ENCODE measurements at places on chromosomes 12 and 14.

GRCh38 chr12:13100882-13101769 is 2.3 kb downstream of the GSG1 start:
- peak; percentile 90 for DNase-seq

DNA sequence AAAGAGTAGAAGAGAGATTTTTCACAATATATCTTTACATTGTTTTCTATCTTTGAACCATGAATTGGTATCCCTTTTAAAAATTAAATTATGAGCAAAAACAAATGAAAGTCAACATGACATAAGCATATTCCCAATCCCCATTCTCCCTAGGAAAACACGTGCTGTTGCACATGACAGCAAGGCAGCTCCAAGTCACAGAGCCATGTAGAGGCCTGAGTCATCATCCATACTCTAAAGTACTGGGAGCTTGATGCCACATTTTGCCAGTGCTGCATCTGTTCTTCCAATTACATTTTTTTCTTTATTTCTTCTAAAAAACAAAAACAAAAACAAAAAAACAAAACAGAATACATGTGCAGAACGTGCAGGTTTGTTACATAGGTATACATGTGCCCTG is 115.2 kb downstream of the ITPR2 start:
- DNase-seq: no peak

DNA sequence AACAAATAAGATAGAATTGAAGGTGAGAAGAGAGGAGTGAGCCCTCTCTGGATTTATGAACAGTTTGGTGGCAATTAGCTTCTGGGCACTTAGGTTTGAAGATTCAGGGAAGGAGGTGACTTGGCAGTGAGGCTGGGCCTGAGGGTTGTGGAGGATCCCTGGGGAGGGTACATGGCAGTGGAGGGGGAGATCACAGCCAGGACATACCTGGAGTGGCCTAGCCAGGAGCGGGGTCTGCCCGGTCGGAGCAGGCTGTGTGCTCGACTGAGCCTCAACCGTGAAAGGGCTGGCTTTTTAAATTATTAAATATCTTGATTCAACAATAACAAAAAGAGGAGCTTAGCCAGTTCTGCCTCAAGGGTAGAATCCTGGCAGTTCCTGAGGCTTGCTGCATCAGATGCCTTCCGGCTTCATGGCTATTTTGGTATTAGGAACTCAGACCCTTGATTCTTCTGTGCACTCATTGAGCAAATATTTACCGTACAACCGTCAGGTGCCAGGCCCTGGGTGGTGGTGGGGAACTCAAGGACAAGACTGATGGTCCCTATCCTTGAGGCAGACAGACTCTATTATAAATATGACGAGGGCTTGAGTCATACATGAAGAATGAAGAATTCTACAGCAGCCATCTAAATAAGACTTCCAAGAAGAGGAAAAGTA is 73.4 kb downstream of the SPTB start:
- DNase-seq: peak; percentile 96

DNA sequence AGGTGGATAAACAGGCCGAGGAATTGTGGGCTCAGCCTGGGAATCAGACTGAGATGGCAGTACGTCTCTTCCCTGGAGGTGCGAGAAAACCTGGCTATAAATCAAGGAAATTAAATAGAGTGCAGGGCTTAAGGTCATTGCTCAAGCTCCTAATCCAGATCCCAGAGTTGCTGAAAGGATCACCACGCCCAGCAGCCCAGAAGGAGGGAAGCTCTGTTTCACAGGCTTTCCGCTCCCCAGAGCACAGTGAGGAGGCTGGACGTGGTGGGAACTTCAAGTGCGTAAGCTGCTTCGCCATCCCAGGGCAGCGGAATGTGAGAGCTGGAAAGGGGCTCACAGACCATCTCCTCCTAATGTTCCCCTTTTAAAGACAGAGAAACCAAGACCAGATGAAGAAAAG is 651.6 kb upstream of the TBX3 start:
- no peak for DNase-seq

DNA sequence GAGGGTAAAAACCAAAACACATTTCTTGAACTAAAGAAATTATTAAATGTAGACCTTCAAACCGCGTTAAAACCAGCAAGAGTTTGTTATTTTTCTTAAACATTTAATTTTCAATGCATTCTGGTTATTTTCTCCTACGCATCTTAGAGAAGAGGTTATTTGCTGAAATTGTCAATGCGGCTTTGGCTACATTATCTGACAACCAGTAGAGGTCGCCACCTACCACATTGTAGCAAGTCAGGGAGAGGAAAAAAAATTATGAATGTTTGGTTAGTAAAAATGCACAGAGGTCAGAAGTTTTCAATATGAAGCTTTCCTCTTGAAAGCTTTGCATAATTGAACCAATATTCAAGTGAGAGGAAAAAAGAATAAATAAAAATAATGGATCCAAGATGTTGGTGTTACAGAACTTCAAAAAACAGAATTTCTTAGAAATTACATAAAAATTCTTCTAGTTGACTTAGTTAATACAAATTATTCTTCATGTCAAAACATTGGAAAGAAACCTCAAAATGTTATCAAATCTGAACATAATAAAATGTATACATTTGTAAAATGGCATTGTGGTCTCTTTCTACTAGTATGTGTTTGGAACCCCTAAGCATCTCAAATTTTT is 159.4 kb upstream of the TMTC2 start:
- DNase-seq: peak; percentile 63

- no peak for DNase-seq
Observed at GRCh38 chr14:25884657-25885056, 713.2 kb downstream of the NOVA1 start.

DNA sequence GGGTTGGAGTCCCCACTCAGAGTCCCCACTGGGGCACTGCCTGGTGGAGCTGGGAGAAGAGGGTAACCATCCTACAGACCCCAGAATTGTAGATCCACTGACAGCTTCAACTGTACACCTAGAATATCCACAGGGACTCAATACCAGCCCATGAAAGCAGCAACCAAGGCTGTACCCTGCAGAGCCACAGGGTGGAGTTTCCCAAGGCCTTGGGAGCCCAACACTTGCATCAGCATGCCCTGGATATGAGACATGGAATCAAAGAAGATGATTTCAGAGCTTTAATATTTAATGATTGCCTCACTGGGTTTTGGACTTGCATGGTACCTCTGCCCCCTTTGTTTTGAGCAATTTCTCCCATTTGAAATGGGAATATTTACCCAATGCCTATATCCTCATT is 80.4 kb downstream of the RASSF9 start:
- DNase-seq: peak; percentile 11

DNA sequence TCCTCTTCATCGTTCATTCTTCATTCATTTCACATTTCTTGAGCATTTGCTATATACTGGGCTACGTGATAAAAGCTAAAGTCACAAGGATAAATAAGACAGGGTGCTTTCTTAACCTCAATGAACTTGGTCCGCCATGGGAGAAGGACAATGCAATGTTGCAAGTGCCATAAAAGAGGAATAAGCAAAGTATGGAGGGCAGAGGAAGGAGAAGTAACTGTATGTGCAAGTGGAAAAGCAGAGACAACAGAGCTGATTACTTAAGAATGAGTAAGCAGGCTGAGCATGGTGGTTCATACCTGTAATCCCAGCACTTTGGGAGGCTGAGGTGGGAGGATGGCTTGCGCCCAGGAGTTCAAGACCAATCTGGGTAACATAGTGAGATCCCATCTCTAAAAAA is 14.4 kb downstream of the AREL1 start:
- no peak for DNase-seq

DNA sequence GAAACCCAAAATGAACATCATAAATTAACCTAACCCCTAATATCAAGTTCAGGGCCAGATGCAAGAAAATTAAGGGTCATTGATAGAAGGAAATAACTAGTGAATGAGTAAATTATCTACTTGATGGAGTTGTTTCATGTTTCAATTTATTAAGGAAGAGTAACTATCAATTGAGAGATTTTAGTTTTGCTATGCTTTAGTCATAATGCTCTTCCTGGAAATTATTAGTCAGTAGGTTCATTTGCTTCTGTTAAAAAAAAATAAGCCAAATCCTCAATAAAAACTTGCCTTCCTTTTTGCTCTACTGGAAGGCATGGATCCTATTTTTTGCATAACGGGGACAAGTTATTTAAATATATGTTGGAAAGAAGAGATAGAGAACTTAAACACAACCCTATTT is 59.0 kb upstream of the HIF1A start:
- no peak for DNase-seq

GRCh38 chr14:102096569-102097188 is 9.8 kb upstream of the HSP90AA1 start:
- DNase-seq: peak; percentile 79

- DNase-seq: peak; percentile 53
Observed at GRCh38 chr12:13435235-13435933, 238.9 kb downstream of the EMP1 start.

- DNase-seq: no peak
Observed at GRCh38 chr14:22337521-22337920, 251.5 kb downstream of the DAD1 start.

DNA sequence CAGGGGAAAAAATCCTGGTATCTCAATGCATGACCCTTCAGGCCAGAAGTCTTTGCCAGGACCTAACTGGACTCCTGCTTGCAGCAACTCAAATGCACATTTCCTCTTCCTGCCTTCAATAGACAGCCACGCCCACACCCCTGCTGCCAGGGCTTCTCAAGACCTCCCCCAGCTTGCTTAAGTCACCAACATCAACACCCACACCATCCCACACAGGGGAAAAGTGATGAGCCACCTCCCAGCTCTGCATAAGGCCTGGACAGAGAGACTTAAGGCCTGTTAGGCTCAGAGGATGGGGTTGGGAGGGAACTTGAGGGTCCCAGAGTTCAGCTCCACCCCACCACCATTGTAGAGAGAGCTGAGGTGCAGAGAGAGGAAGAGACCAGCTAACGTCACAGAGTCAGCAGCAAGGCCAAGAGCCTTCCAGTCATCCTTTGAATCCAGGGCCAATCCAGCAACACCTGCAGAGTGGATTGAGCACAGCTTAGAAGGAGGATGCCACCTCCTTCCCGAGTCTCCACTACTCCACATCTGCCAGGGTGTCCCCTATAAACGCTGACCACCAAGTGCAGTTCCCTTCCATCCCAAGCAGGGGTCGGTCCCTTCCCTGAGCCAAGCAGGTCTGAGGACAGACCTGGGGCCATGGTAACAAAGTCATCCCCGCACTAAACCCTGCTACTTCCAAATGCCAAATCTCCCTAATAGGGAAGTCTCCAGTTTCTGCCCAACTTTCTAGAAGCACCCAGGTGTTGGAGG is 50.0 kb downstream of the KDM2B start:
- DNase-seq: peak; percentile 56

- DNase-seq: no peak
Observed at GRCh38 chr14:90853116-90853515, 36.9 kb upstream of the TTC7B start.

DNA sequence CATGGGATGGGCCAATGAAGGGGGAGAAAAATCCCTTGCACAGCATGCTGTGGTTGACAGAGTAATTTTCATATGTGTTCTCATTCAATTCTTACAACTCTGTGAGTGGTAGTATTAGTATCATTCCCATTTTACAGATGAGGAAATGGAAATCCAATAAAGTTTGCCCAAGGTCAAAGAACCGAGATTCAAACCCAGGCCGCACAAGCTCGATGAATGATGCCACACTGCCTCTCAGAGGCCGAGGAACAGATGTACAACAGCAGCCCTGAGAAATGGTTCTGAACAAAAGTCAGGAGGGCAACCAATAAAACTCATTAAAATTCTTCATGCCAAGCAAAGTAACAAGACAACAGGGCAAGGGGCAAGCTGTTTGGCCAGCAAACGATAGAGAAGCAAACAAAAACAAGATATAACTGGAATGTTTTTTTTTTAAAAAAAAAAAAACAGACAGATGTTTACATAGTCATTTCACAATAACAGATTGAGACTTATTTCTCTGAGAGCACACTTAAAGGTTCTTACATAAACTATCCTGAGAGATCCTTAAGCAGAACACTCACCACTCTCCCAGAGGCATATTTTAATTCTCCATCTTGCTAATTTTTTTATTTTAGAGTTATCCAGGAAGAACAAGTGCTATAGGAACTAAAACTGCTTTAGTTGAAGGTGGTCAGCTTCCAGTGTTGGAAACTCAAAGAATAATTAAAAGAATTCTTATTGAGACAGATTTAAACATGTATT is 85.8 kb downstream of the EXOC5 start:
- peak; percentile 9 for DNase-seq

DNA sequence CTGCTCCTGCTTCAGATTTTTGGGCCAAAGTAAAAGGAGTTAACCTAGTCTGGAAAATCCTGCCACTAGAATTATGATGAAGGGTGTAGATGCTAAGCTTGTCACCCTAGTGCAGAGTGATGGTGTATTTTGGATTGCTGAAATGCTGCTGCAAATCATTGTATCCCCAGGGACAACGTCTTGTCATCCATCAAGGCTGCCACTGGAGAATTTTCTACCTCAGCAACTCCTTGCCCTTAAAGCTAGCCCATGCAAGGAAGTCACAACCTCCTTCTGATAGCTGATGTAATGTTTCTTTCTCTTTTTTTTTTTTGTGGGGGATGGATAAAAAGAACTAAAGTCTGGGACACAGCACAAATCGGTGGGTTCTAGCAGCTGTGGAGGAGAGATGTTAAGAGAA is 139.4 kb upstream of the FRMD6 start:
- peak; percentile 66 for DNase-seq

- DNase-seq: no peak
Observed at GRCh38 chr12:71009430-71010142, 89.0 kb upstream of the PTPRR start.

DNA sequence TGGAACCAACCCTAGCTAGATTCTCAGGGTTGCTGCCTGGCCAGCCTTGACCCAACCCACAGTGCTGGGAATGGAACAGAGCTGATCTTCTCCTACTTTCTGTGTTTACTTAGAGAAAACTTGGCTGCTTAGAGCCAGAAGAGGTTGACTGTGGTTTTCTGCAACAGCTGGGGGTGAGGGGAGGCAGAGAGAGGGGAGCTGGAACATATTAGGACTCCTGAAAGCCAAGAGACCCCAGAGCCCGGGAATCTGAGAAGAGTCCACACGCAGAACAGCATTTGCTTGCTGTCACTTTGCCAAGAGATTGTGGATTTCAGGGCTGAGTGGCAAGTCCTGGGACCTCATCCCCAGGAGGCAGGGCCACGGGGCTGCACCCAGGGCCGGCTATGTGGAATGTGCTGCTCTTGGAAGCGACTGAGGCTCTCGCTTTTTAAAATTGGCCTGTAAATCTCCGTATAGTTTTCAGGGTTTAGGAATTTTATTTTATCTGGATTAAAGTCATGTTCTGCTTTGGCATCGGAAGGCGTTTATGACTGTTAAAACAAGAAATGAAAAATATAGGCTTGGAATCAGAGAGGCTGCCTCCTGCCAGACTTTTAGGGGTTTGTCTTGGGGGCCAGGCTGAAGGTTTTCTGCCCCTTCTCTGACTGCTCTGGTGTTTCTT is 22.3 kb upstream of the MED13L start:
- peak; percentile 29 for DNase-seq

DNA sequence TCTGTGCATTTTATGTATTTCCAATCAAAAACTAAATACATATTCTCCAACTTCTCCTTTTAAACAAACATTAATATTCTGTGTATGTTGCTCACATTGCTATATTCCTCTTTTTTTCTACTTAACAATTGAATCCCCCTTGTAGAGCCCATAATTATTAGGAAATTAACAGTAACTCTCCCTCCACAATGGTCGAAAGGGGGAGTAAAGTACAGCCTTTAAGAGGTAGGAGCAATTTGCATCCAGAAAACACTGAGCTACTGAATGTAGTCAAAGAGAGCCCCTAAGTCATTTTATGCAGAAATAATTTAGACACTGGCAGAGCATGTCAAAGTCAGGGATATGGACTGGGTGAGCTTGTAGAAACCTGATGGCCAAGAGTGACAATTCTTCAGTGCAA is 57.2 kb upstream of the SCN8A start:
- peak; percentile 23 for DNase-seq

- no peak for DNase-seq
Observed at GRCh38 chr14:33918256-33918655, 32.6 kb downstream of the EGLN3 start.

- no peak for DNase-seq
Observed at GRCh38 chr12:99979471-99979870, 5.3 kb downstream of the ANKS1B start.
